SHP77 (cell line): ENCODE measurements at places on chromosomes 5 and 9.

DNA sequence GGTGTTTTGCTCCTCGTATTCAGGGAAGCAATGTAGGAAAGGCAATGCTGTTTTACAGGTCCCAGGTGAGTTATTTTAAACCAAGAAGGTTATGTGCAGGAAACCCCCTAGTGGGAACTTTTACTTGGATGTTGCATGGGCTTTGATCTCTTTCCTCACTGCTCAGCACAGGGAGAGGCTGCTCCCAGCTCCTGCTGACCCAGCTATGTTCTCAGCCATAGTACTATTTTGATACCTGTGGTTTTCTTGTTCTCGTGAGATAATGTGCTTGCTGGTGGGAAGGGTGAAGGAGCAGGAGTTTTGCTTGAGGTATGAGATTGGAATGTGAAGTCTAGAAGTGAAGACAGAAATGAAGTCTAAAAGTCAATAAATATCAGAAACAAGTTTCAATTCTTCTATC, 265.6 kb upstream of the FBXL7 start:
- no peak for DNase-seq

- no peak for DNase-seq
Measured at GRCh38 chr5:161189452-161189851, 337.4 kb upstream of the ATP10B start.

- DNase-seq: no peak
Measured at GRCh38 chr5:76788362-76788761, 30.5 kb upstream of the F2RL1 start.

DNA sequence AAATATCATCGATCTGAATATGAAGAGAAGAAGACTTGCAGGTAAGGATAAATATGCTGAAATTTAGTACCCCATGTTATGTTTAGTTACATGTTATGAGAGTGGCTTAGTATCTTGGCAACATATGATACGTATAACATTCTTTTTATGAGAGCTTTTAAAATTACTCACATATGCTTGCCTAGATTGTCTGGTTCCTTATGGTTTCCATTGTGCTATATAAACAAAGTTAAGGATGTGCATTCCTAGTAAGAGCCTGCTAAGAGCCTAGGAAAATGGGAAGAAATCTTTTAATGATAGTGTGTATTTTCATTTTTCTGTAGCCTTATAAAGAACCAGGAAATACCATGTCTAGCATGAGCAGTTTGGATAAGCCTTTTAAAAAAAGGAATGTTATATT, 112.0 kb upstream of the KCNN2 start:
- no peak for DNase-seq

DNA sequence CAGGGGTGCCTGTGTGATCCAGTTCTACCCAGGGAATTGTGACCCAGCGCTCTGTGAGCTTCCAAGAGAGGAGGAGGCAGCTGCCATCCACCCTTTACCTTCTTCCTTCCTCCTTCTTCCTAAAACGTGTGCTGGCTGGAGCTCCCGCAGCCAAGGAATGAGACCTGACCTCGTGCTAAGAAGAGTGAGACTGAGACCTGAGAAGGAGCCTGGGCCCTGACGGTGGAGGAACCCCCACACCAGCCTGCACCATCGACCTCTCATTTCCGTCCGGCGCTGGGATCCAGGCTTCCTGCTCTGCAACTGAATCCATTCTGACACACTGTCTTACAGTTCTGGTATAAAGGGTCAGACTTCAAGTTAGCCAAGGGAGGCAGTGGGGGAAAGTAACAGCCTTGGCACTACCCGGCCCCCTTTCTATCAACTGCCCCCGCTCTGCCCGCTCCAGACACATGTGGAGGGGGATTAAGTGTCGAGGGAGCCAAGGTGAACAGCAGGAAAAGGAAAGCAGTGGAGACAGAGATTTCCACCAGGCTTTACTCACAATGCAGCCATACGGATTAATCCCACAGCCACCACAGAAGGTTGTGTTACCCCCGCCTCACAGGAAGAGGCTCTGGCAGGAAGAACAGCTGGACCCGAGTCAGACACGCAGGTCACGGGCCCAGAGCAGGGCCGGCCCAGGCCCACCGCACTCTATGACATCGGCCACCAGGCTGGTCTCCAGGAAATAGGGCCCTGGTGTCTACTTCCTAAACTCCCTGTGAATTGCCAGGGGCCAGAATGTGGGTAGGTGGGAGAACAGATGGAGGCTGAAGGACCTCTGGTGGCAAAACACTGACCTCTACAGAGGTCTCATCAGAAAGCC, 15.8 kb downstream of the MGAT1 start:
- no peak for DNase-seq
